NCI-H345 (cell line): ENCODE measurements at places on chromosomes 3 and 15.
A peak's percentile ranks its signal among the peaks of the same experiment; 100 is the strongest.

DNA sequence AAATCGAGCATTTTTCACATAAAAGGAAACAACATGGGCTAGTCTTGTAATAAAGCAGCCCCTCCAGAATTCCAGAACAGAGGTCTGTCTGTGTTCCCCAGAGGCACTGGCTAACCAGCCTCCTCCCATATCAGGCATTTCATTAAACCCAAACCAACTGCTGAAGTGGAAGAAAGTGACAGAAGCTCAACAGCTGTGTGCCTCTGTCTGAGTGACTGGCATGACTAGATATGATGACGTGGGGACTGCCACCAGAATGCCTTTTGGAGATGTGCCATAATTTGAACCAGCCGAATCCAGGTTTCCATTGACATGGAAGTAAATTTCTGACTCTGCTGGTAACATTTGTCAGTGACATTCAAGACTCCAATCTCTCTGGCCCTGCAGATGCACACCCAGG, 8.7 kb downstream of the LIMD1 start:
- DNase-seq = no peak

DNA sequence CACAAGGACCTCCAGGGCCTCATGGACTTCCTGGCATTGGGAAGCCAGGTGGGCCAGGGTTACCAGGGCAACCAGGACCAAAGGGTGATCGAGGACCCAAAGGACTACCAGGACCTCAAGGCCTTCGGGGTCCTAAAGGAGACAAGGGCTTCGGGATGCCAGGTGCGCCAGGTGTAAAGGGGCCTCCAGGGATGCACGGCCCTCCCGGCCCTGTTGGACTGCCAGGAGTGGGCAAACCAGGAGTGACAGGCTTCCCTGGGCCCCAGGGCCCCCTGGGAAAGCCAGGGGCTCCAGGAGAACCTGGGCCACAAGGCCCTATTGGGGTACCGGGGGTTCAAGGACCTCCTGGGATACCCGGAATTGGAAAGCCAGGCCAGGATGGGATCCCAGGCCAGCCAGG, 23.2 kb upstream of the CMSS1 start:
- DNase-seq = no peak

DNA sequence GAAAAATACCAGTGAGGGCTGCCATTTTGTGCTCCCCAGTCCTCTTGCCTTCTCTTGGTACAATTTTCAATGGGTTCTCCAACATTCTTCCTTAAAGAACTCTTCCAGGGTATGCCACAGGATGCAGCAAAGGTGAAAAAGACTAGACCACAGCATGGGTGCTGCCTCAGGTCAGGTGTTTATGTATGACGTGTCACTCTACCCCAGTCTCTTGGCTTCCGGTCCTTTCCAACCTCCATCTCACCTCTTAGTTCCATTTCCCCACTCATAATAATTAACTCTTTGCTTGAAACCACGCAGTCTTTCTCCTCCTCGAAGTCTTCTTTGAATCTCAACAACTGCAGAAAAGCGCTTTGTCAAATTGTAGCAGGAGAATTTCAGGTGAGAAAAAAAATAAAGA, 104.7 kb upstream of the TBC1D5 start:
- DNase-seq = no peak

- DNase-seq = no peak
These were observed 69.4 kb downstream of the TFRC start for GRCh38 chr3:196012481-196012880.

- DNase-seq = peak; percentile 19
These were observed 124.6 kb downstream of the ARRDC4 start for GRCh38 chr15:98085003-98085639.

GRCh38 chr3:71806736-71807135, 21.8 kb upstream of the PROK2 start:
- no peak for DNase-seq

- no peak for DNase-seq
These were observed 550 bp upstream of the CHD2 start for GRCh38 chr15:92899601-92899947.

DNA sequence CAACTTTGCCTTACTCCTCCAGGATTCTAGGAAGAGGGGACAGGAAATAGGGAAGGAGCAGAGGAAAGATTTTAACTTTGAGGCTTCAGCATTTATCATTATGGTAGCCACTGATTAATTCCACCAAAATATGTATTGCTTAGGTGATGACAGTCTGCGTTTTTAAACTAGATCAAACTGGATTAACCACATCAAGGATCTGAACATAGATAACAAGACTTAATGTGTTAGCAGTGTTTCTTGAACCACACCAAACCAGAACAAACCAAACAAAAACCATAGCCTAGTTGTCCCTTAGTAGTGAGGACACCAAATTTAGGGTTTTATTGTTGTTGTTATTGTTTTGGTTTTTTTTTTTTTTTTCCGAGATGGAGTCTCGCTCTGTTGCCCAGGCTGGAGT, 113.5 kb upstream of the LMOD3 start:
- DNase-seq = no peak

GRCh38 chr15:100082761-100083402, 258.9 kb downstream of the ADAMTS17 start:
- DNase-seq = no peak

DNA sequence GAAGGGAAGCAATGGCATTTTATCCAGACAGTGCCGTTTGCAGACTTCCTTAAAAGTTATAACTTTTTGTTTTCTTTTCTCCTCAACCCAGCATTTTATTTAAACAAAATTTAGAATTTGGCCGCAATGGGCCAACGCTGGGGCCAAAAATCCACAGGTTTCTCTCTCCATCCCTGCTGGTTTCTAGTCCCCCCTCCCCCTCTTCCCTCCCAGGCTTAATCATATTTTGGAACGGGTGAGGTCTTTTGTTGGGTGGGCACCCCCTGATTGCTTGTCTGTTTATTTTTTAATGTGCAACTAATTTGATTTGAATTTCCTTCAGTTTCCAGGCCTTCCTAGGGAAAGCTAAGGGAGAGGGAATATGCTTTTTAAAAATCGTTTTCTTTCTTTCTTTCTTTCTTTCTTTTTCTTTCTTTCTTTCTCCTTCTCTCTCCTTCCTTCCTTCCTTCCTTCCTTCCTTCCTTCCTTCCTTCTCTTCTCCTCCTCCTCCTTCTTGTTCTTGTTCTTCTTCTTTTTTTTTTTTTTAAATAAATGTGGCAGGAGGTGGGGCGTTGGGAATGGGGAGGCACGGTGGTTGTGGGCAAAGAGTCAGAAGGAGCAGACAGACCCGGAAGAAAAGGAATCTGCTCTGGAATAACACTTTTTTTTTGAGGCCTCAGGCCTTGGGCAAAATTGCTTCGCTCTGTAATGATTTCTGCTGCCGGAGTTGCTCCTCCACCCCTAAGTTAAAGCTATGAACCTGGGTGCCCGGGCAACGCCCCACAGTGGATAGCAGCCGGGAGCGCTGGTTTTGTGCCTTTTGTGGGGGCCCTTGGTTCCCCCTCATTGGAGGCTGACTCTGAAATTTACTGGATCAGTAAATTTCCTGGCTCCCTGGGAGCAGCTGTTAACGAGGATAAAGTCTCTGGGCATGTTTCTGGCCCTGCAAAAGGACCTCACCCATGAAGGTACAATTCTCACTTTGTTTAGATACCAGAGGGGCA, 1.9 kb downstream of the FNDC3B start:
- no peak for DNase-seq

DNA sequence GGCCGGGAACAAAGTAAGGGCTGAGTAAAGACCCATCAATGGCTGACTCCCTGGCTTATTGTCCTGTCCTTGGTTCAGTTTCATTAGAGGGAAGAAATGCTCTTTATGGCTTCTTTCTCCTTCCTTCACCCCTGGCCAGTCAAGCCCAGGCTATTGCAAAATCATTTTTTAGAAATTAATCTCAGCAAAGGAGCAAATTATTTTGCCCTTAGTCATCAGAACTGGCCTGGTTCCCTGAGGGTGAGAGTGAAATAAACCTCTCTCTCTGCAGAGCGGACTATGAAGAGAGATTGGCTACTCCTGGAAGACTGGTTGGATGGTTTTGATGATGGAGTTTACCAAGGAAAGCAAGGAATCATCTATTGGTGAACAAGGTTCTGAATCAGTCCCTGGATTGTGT, 52.7 kb upstream of the OXTR start:
- no peak for DNase-seq

DNA sequence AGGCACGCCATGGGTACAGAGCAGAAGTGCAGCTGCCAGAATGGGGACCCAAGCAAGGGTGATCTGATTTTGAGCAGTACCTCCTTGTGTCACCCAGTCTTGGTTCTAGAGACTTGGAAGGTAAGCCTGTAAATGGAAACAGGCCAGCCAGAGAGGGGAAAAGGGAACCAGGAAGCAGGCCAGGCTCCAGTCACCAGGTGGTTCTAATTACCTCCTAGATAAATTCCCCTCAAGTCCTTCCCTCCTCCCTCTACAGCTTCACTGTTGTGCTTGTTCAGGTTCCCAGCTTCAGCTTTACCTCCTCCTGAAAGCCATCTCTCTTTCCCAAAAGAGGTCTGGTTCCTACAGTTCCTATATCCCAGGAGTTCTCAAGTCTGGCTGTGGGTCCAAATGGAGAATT, 58.8 kb upstream of the SLC7A14 start:
- no peak for DNase-seq

DNA sequence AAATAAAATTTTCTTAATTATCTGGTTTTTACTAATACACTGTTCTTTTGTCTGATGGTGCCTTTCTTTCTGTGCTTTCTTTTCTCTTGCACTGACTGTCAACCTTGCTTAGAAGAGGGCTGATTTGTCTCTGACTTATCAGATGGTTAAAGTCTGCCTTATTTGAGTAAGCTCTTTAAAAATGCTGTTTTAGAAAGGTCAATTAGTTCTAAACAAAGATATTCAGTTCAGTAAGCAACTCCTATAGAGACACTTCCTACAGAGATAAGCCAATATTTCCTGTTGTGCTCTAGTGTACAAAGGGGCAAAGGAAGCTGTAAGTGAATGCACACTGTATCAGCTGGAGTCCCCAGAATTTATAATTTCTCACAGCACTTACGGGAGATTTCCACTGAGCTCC, 153.4 kb upstream of the TSPAN3 start:
- DNase-seq = peak; percentile 2

DNA sequence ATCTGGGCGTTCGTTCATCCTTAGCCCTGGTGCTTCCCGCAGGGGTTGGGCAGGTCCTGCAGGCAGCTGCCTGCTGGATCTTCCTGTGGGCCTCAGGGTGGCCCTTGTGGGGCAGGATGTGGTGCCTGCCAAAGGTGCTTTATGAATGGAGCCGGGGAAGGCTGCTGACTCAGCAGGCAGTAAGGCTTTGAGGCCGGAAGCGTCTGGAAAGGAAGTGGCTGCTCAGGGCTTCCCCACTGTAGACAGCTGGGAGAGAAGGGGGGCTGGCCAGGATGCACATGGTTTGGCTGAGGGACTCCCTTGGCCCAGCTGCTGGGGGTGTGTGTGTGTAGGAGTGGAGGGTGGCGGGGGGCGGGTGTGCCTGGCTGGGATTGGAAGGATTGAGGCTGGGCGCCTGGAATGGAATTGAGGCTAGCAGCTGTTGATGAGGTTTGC, 12.9 kb downstream of the CD276 start:
- DNase-seq = peak; percentile 12

DNA sequence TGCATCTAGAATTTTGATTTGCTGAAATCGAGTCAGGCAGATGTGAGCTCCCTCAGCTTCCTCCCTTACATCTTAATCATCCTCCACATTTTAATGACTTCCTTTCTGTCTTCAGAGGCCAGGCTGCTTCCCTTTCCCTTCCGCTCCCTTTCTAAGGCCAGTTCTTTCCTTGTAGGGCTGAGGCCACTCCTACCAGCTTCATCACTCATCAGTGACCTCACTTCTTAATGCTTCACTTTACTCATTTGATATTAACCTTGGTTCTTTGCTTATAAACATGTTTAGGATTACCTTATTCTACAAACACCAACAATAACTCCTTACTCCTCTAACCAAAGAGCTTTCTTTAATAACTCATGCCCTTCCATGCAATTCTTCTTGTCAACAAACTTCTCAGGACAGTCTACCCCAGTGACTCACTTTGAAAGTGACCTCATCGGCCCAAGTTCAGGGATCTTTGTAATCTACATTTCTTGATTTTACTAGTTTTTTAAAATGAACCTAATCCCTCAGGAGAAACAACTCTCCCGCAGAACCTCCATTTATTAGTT, 23.9 kb downstream of the ILDR1 start:
- no peak for DNase-seq

GRCh38 chr3:113771993-113772392, 25.2 kb downstream of the ATP6V1A start:
- no peak for DNase-seq

- DNase-seq = peak; percentile 89
These were observed at the start of gene CNTN4 for GRCh38 chr3:2098398-2099027. CNTN4 (plus strand) TSS chr3:2098866.

GRCh38 chr3:136151219-136151618, 44.9 kb downstream of the MSL2 start:
- DNase-seq = no peak

DNA sequence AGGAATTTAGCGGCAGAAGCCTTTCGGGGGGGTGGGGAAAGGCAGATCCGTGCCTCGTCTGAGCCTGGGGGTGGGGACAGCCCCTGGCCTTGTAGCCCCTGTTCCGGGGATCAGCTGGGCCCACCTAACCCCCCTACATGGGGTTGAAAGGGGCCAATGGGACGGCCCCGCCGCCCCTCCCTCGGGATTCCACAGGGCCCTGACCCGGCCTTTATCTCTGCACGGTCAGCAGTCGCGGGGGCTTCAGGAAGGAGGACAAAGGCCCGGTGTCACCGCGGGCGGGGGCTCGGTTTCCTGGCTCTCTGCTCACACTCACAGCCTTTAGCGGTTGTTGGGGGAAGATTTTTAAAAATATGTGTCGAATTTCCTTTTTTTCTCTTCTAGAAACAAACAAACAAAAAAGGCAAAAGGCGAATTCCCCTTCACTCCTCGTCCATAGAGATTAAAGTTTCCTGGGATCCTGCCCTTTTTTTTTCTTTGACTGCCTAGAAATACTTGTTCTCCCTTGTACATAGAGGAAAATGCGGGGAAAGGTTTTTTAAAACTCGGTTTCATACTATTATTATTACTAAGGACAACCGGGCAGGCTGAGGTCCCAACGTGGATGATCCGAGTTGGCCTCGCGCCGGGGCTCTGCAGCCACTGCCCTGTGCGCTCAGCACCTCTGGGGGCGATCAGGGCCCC, 7.9 kb downstream of the FOXL2 start:
- no peak for DNase-seq

GRCh38 chr15:28885128-28885629, 595 bp upstream of the APBA2 start:
- no peak for DNase-seq

- no peak for DNase-seq
These were observed 17.2 kb downstream of the SEC22A start for GRCh38 chr3:123218990-123219389.

- no peak for DNase-seq
These were observed 14.3 kb upstream of the DENND4A start for GRCh38 chr15:65806397-65806796.

DNA sequence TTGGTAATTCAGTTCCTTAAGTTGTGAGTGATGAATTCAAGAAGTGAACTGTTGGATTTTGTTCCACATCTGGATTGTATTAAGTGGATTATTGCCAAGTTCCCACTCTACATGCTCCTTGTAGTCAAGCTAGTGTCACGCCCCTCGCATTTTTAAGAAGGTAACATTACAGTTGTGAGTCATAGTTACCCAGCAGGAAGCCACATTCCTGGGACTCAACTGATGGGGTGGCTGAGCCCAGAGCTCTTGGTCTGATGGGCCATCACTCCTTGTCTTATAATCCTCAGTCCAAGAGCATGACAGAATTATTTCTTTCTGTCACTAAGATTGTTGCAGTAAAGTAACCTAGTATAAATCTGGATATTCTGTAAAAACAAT, 102.7 kb downstream of the PTPRG start:
- no peak for DNase-seq

- DNase-seq = no peak
These were observed 42.0 kb upstream of the SCAANT1 start for GRCh38 chr3:63954182-63954581.
